Left ventricle myocardium inferior (tissue), 1 donor: ENCODE measurements at places on chromosomes 12 and 14. TPM values are rescaled to one million over a fixed set of nuclear protein-coding genes. Genes with fewer than 3 reads are reported as not detected.
A peak's percentile ranks its signal among the peaks of the same experiment; 100 is the strongest.

- no peak overlapping the region for H3K4me3 ChIP-seq
- no peak for DNase-seq
- peak overlapping the region; percentile 23 for H3K27ac ChIP-seq
- H3K27me3 ChIP-seq, result no peaks in the 10 kb centered on the region
- H3K4me1 ChIP-seq, result peaks cover 21% of the 10 kb centered on the region
Measured at GRCh38 chr12:62332598-62332997, 72.4 kb downstream of the USP15 start.

GRCh38 chr14:92615451-92615850 lies 101.9 kb downstream of the RIN3 start:
- peaks cover 11% of the 10 kb centered on the region for H3K4me1 ChIP-seq
- no peak overlapping the region for H3K4me3 ChIP-seq
- no peak overlapping the region for H3K27ac ChIP-seq
- H3K27me3 ChIP-seq, result no peaks in the 10 kb centered on the region
- DNase-seq, result no peak

DNA sequence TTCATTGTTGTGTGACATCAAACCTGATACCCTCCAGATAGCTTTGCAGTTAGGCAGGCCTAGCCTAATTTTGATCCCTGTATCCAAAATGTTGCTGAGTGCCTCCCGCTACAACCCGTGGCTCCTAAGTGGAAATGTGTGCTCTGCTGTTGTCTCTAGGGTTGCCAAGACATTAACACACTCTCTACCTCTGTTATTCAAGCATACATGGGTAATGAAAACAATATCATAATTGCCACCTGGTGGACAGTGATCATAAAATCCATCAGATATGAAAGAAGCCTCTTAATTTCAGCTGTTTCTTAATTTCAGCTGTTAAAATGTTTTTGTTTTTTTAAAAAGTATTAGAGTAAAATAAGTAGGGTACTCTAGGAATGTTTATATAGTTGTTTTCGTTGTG lies 93.5 kb downstream of the PLEKHA5 start:
- H3K27me3 ChIP-seq, result no peaks in the 10 kb centered on the region
- DNase-seq, result no peak
- no peaks in the 10 kb centered on the region for H3K36me3 ChIP-seq

DNA sequence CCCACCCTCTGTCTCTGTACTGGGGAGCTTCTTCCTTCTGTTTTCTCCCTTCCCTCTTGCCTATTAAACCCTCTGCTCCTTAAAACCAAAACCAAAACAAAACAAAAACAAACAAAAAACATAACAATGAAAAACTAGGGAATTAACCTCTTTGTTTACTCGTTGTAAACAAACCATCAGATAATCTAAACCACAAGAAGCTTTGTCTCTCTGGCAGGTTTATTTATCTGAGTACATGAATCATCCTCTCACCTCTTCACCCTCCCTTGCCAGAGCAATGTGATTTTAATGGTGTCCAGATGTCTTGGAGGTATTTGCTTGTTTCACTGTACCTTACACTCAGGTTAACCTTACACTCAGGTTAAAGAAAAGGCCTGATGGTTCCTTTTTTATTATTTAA lies 66.1 kb downstream of the DYRK2 start:
- DNase-seq, result no peak
- no peaks in the 10 kb centered on the region for H3K27me3 ChIP-seq
- no peaks in the 10 kb centered on the region for H3K36me3 ChIP-seq
- peaks cover 23% of the 10 kb centered on the region for H3K4me1 ChIP-seq
- no peak overlapping the region for H3K4me3 ChIP-seq
- H3K27ac ChIP-seq, result no peak overlapping the region

Gene SPPL3
- 26.8 TPM for total RNA-seq

GRCh38 chr12:18242380-18243089 lies 18.8 kb upstream of the PIK3C2G start:
- no peaks in the 10 kb centered on the region for H3K36me3 ChIP-seq
- DNase-seq, result no peak
- no peaks in the 10 kb centered on the region for H3K4me1 ChIP-seq
- no peak overlapping the region for H3K4me3 ChIP-seq

DNA sequence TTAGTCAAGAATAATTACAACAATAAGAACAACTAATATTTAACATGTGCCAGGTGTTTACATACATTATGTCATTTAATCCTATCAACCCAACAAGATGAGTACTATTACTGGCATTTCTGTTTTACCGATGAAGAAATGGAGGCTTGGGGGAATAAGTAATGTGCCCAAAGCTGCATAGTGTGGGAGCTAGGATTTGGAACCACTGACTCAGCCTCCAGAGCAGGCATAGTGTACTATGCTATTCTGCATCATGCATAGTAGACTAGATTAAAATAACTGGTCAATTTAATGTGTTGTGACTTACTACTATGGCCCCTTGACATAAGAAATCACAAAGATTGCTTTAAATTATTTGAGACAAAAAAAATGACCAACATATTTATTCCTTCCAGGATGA lies 9.5 kb downstream of the GPR19 start:
- H3K27ac ChIP-seq, result no peak overlapping the region
- peaks cover 4% of the 10 kb centered on the region for H3K4me1 ChIP-seq
- no peaks in the 10 kb centered on the region for H3K36me3 ChIP-seq
- H3K27me3 ChIP-seq, result no peaks in the 10 kb centered on the region
- DNase-seq, result no peak

GRCh38 chr14:44149597-44149996 lies 357.5 kb downstream of the FSCB start:
- no peaks in the 10 kb centered on the region for H3K4me1 ChIP-seq
- no peaks in the 10 kb centered on the region for H3K27me3 ChIP-seq
- no peak for DNase-seq
- no peaks in the 10 kb centered on the region for H3K36me3 ChIP-seq
- no peak overlapping the region for H3K4me3 ChIP-seq

- no peak overlapping the region for H3K27ac ChIP-seq
- no peaks in the 10 kb centered on the region for H3K4me1 ChIP-seq
- H3K4me3 ChIP-seq, result no peak overlapping the region
- H3K36me3 ChIP-seq, result no peaks in the 10 kb centered on the region
- DNase-seq, result no peak
Measured at GRCh38 chr14:41350476-41350875, 256.2 kb upstream of the LRFN5 start.

- peaks cover 8% of the 10 kb centered on the region for H3K36me3 ChIP-seq
- DNase-seq, result no peak
- H3K27ac ChIP-seq, result no peak overlapping the region
- no peak overlapping the region for H3K4me3 ChIP-seq
- H3K27me3 ChIP-seq, result no peaks in the 10 kb centered on the region
- peaks cover 58% of the 10 kb centered on the region for H3K4me1 ChIP-seq
Measured at GRCh38 chr12:131963381-131963780, 13.6 kb downstream of the EP400 start.

Gene OAS2
- total RNA-seq, result 4.8 TPM

GRCh38 chr12:65956056-65956738 lies 131.9 kb downstream of the HMGA2 start:
- no peak overlapping the region for H3K27ac ChIP-seq
- DNase-seq, result no peak
- no peak overlapping the region for H3K4me3 ChIP-seq
- H3K36me3 ChIP-seq, result no peaks in the 10 kb centered on the region
- H3K27me3 ChIP-seq, result peaks cover 8% of the 10 kb centered on the region

Gene KCNC2
- total RNA-seq, result not detected

DNA sequence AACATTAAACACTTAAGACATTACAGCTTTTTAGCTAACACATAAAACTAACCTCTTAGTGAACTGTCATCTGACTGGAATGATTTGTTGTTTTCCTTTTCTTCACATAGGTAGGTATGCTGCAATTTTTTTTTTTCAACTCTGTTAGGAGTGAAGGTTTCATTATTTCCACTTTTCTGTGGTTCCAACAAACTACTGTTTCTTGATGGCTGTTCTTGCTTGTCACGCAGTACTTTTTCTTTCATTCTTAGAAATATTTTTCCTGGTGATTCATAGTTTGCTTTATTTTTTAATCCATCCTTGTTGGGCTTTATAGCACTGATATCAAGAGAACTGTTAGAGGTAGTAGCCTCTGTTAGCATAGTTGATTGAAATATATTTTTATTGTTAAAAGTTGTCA lies 6.3 kb downstream of the MIS18BP1 start:
- DNase-seq, result no peak
- H3K27me3 ChIP-seq, result no peaks in the 10 kb centered on the region
- peaks cover 35% of the 10 kb centered on the region for H3K4me1 ChIP-seq

- H3K36me3 ChIP-seq, result no peaks in the 10 kb centered on the region
- H3K27me3 ChIP-seq, result no peaks in the 10 kb centered on the region
- DNase-seq, result peak; percentile 61
- peak overlapping the region; percentile 51 for H3K4me3 ChIP-seq
Measured at GRCh38 chr14:73754911-73755360, 40.8 kb upstream of the PNMA1 start.

GRCh38 chr12:109893261-109893995 lies 6.6 kb upstream of the TCHP start:
- H3K36me3 ChIP-seq, result no peaks in the 10 kb centered on the region
- H3K27me3 ChIP-seq, result no peaks in the 10 kb centered on the region
- no peak for DNase-seq
- H3K27ac ChIP-seq, result no peak overlapping the region

DNA sequence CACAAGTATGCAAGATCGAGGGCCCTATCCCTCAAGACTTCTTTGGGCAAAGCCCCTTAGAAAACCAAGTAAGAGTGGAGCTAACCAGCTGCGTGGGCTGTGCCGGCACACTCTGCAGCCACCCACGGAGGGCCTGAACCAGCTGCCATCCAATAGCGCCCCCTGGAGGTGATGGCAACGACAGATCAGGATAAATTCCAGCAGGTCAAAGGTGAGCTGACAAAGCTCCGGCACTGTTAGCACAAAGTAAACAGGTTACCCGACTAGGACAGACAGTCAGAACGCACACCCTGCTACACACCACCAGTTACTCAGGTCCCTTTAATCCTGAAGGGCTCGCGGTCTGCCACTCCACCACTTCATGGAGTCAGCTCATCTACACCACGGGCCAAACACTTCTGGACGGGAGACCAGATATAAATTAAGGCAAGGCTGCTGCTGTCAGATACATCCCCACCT lies 4.9 kb downstream of the ZBTB39 start:
- H3K27ac ChIP-seq, result no peak overlapping the region
- no peak overlapping the region for H3K4me3 ChIP-seq
- H3K4me1 ChIP-seq, result peaks cover 34% of the 10 kb centered on the region
- DNase-seq, result peak; percentile 55
- H3K27me3 ChIP-seq, result no peaks in the 10 kb centered on the region
- peaks cover 46% of the 10 kb centered on the region for H3K36me3 ChIP-seq

Gene CMAS
- total RNA-seq, result 34.8 TPM

GRCh38 chr12:71141378-71141926 lies 16.3 kb downstream of the TSPAN8 start:
- no peak for DNase-seq
- H3K27ac ChIP-seq, result peak overlapping the region; percentile 16
- no peaks in the 10 kb centered on the region for H3K4me1 ChIP-seq
- no peak overlapping the region for H3K4me3 ChIP-seq

Gene RPGRIP1
- total RNA-seq, result 0.30 TPM

DNA sequence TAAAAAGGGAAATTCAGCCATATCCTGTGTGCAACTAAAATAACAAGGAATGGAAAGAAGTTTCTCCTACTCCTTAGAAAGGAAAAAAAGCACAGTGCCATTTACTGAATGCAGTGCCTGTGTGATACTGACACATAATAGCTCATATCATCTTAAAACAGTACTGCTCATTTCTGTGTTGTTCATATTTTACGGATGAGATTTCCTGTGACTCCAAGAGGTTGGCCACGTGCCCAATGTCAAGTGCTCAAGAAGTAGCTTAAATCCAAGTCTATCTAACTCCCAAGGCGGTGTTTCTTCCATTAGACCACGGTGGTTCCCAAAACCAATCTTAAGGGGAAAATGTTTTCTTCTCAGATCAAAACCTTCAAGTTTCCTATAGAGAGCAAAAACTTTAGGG lies 20.0 kb downstream of the MAP3K9 start:
- no peaks in the 10 kb centered on the region for H3K36me3 ChIP-seq
- no peak overlapping the region for H3K27ac ChIP-seq
- H3K4me1 ChIP-seq, result no peaks in the 10 kb centered on the region
- H3K27me3 ChIP-seq, result peaks cover 5% of the 10 kb centered on the region
- no peak for DNase-seq

Gene RASAL1
- not detected for total RNA-seq

Gene AGAP2
- total RNA-seq, result 6.5 TPM

GRCh38 chr12:38977132-38977531 lies 71.7 kb upstream of the CPNE8 start:
- H3K36me3 ChIP-seq, result no peaks in the 10 kb centered on the region
- H3K4me1 ChIP-seq, result no peaks in the 10 kb centered on the region
- H3K27me3 ChIP-seq, result no peaks in the 10 kb centered on the region

Gene TAS2R42
- not detected for total RNA-seq

DNA sequence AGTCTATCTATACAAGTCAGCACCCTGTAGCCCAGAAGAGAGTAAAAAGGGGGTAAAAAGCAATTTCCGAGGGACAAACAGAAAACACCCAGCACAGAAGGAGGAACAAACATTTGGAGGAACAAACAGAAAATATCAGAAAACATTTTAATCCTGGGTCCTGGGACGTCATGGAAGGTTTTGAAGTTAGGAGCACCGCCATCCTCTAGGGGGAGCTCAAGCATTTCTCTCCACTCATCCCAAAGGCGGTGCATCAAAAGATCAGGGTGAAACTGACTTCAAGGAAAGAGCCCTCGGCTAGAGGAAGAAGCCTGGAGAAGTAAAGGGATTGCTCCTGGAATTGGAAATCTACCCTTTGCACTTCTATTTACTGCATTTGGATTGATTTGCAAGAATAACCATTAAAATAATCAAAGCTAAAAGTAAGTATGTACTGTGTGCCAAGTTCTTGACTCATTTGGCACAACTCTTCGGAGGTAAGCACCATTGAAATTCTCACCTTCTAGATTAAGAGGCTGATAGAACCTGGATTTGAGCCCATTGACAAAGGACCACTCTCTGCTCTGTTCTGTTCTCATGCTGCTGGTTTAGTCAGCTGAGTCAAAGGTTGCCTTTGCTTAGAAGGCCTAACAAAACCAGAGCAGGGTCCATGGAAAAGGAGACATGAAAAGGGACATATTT lies 17.2 kb upstream of the POC1B start:
- H3K36me3 ChIP-seq, result no peaks in the 10 kb centered on the region
- H3K4me3 ChIP-seq, result no peak overlapping the region
- H3K4me1 ChIP-seq, result peaks cover 32% of the 10 kb centered on the region
- DNase-seq, result peak; percentile 29
- no peaks in the 10 kb centered on the region for H3K27me3 ChIP-seq

Gene GLI1
- 0.93 TPM for total RNA-seq

Gene KRT83
- not detected for total RNA-seq

GRCh38 chr12:81297601-81298000 lies 219.7 kb downstream of the ACSS3 start:
- DNase-seq, result no peak
- H3K36me3 ChIP-seq, result no peaks in the 10 kb centered on the region
- no peaks in the 10 kb centered on the region for H3K27me3 ChIP-seq
- H3K4me3 ChIP-seq, result peak overlapping the region; percentile 18
- H3K27ac ChIP-seq, result no peak overlapping the region

Gene FBLN5
- 62.5 TPM for total RNA-seq

DNA sequence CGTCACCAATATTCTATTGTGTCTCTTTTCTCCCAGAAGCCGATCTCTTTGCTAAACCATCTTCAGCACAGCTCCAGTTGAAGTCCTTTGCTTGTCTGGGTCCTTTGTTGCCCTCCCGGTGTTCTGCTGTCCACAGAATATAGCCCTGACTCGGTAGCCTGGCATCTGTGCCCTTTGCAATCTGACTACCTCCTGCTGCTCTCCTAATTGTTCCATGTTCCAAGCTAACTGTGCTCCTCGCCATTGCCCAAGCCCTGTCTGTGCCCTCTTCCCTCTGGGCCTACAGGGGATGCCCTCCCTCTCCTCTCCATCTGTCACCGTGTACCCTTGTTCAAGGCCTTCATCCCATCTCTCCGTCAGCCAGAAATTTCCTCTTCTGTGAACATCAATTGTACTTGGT lies 306.3 kb downstream of the APAF1 start:
- H3K27ac ChIP-seq, result no peak overlapping the region
- no peak overlapping the region for H3K4me3 ChIP-seq
- no peak for DNase-seq
- no peaks in the 10 kb centered on the region for H3K36me3 ChIP-seq
- no peaks in the 10 kb centered on the region for H3K27me3 ChIP-seq
- no peaks in the 10 kb centered on the region for H3K4me1 ChIP-seq
